SHP77 treated with DMSO at 0.1 percent for 48 hours (cell line): ENCODE measurements at places on chromosomes 6 and 20.

DNA sequence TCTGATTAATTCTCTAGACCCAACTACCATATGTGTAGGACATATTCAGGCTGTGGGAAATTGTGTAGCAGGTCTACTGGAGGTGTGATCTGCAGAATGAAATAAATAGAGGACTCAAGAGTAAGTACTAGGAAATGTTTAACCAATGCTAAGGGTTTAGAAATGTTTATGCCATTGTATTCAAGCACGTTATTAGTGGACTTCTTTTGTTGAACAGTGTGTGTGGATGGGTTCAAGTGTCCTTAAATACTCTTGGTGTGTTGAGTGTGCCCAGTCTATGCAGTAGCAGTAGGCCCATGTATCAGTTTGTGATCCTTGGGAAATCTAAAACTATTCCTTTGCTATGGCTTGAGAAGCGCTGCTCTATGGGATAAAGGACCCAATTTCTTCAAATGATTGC lies 112.1 kb downstream of the FARS2 start:
- no peak for DNase-seq

- peak; percentile 85 for DNase-seq
Measured at GRCh38 chr6:166173281-166173951, 5.8 kb upstream of the TBXT start.

GRCh38 chr20:33908336-33908735 lies 85.4 kb upstream of the RALY start:
- DNase-seq: no peak

GRCh38 chr20:49510562-49511122 lies 28.2 kb upstream of the KCNB1 start:
- no peak for DNase-seq

- DNase-seq: no peak
Measured at GRCh38 chr6:163834226-163834970, 419.9 kb downstream of the QKI start.

GRCh38 chr6:34855463-34855862 lies 32.4 kb downstream of the TAF11 start:
- no peak for DNase-seq

DNA sequence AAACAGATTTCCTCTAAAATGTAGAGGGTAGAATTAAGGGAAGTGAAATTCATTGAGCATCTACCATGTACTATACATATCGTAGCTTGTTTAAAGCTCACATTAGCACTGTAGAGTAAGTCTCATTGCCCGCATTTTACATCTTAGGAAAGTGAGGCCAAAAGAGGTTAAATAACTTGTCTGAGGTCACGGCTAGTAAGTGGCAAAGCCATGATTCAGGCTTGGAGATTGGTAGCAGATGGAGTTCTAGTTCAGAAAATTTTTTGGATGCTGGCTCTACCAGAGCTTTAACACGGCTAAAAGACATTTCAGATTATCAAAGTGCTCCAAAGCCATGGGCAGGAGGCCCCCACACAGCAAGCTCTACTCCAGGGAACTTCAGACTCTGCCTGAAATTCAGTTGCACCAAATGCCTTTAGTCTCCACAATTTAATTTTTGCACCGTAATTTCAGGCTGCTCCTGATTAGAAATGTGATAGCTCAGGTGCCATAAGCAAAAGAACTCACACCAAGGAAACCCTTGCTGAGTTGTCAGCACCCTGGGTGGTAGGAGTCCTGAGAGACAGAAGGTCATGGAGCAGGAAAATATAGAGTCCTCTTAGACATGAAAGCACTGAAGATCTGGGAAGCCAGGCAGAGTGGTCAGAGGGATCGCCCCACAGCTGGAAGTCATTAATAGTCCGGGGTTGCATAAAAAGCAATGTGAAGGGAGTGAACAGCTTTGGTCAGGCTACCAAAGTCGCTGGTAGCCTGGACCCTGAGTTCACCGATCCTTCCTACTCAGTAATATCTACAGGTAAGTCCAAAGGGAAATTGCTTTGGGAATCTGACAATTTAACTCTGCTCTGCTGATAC lies 55.2 kb upstream of the ASIP start:
- no peak for DNase-seq

- no peak for DNase-seq
Measured at GRCh38 chr6:91428296-91428695, 841.4 kb upstream of the MAP3K7 start.

DNA sequence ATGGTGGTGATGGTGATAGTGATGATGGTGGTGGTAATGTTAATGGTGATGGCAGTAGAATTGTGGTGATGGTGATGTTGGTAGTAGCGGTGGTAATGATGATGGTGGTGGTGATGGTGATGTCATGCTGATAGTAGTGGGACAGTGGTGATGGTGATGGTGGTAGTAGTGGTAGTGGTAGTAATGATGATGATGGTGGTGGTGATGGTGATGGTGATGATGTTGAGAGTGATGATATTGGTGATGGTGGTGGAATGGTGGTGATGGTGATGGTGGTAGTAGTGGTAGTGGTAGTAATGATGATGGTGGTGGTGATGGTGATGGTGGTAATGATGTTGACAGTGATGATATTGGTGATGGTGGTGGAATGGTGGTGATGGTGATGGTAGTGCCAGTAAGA lies 128.8 kb downstream of the LPA start:
- DNase-seq: no peak

- no peak for DNase-seq
Measured at GRCh38 chr6:4603856-4604369, 172.3 kb upstream of the CDYL start.

- DNase-seq: no peak
Measured at GRCh38 chr6:52617087-52617486, 40.2 kb upstream of the TRAM2 start.

GRCh38 chr6:10460096-10460495 lies 45.2 kb upstream of the TFAP2A start:
- no peak for DNase-seq

DNA sequence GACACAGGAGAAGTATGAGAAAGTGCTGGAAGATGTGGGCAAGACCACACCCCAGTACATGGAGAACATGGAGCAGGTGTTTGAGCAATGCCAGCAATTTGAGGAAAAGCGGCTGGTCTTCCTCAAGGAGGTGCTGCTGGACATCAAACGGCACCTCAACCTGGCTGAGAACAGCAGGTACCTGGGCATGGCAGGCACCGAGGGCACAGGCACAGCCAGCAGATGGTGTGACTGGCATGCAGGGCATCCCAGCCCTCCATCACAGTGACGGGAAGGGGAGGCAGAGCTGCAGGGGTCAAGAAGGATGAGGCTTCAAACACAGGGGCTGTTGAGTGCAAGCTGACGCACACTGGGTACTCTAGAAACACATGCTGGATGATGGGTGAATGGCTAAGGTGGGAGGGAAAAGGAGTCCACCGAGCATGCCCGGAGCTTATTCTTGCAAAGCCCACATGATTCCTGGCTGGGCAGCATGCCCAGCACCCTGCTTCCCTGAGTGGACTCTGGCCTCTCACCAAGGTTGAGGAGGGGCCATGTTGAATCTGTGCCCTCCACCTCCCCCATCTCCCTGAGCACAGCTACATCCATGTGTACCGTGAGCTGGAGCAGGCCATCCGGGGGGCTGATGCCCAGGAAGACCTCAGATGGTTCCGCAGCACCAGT lies 26.3 kb downstream of the SPDEF start:
- no peak for DNase-seq

GRCh38 chr6:46320505-46320904 lies 149.7 kb upstream of the ENPP5 start:
- DNase-seq: no peak

DNA sequence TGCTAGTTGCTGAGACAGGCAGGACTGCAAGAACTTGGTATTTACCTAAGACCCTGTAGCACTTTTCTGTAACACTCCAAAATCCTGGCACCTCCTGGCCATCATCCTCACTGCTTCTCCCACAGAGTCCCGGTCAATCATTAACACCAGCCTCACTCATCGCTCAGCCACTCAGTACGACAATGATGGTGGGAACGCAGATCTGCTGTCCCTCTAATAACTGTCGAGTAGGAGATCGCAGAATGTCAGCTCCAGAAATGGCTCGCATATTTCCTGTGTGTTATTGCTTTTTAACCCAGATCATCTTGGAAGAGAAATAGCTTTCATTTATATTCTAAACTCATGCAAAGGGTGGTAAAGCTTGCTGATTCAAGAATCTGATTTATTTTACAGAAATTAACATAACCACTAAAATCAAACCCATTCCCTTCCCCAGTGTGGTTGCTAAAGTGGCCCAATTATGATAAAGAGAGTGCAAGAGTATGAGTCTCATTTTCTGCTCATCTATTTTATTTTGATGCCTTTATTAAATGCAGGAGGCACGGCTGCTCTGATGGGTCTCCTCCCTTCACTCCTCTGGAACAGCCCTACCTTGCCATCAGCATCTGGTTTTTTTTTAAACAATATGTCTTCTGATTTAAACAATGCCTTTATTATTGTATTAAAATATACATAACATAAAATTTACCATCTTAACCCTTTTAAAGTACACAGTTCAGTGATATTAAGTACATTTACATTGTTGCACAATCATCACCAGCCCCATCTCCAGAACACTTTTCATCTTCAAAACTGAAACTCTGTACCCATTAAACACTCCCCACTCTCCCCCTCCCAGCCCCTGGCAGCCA lies 28.3 kb upstream of the GGTLC1 start:
- DNase-seq: no peak
